Occipital lobe (tissue), 3 donors: ENCODE measurements at places on chromosomes 2 and 18.

- DNase-seq: no peak
Measured at GRCh38 chr18:48985161-48985560, 34.4 kb upstream of the SMAD7 start.

- DNase-seq: no peak
Measured at GRCh38 chr2:231223001-231223375, 24.6 kb downstream of the ARMC9 start.

DNA sequence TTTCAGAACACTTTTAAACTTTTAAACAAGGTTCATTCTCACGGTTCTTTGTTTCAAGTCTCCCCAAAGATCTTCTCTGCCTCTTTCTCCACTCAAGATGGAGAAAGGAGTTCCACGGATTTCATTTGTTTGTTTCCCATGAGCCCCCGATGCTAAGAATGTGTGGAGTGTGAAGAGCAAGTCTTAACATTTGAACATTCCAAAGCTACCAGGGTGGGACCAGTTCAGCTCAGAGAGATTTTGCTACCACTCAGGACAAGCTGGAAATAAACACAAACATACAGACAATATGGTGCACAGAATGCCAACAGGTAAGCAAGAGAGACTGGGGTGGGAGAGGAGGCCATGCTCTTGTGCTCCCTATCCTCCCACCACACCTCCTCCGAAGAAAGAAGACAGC, 56.7 kb downstream of the SPRED2 start:
- no peak for DNase-seq

DNA sequence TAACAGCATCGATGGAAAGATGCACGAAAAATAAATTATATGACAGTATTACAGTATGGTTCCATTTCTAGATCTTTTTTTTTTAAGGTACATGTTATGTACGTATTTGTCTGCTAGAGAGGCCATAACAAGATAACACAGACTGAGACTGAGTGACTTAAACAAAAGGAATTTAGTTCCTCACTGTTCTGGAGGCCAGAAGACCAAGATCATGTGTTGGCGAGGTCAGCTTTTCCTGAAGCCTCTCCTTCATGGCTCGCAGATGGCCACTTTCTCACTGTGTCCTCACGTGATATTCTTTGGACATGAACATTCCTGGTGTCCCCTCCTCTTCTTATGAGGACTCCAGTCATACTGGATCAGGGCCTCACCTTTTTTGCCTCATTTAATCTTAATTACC, 177.4 kb downstream of the CAPN13 start:
- DNase-seq: no peak

- DNase-seq: no peak
Measured at GRCh38 chr2:54546923-54547720, 91.0 kb downstream of the SPTBN1 start.

- no peak for DNase-seq
Measured at GRCh38 chr2:3025261-3025660, 352.4 kb downstream of the EIPR1 start.

DNA sequence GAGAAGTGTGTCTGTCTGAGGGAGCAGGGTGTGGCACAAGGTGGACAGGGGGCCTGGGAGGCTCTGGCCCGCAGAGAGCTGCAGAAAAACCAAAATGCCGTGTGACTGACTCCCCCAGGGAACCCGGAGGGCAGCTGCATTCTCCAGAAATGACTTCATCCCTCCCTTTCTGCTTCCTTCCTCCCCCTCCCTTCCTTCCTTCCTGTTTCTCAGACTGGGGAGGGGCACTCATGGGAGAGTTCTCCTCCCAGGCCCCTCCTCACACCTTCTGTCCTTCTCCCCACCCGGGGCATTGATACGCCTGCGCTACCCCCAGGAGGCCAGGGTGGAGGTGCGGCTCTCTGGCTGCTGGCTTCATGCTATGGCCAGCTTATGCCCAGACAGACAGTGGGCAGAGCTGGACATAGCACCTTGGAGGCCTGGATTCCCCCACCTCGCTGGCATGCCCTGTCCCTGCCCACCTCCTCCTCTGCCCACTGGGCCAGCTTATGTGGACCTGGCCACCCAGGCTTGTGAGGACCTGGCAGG, 8.2 kb upstream of the GPR17 start:
- DNase-seq: no peak

GRCh38 chr2:115165529-115166109, 723.2 kb downstream of the DPP10 start:
- DNase-seq: peak; percentile 4

- DNase-seq: no peak
Measured at GRCh38 chr2:232878855-232879617, 9.0 kb downstream of the SNORC start.

- no peak for DNase-seq
Measured at GRCh38 chr18:33495278-33495677, 54.8 kb upstream of the CCDC178 start.

DNA sequence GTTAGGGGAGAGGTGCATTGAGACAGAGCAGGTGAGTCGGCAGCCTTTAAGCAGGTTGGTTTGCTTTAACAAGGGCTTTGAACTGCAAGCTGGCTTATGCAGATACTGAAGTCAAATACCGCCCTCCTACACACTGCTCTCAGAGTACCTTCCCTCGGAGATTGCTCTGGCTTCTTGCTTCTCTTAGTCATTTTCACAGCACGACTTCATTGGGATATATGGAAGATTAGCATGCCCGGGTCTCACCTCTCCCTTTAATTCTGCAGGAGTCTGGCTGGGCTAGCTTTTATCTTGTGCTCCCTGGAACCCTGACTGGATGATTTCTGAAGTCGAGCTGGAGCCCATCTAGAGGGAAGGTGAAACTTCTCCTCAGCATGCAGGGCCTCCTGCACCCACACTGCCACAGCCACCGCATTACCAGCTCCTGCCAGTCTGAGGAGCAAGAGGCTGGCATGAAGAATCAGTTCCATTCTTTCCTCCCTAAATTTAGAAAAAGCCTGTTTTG, 395.5 kb upstream of the HNRNPA3 start:
- DNase-seq: no peak

DNA sequence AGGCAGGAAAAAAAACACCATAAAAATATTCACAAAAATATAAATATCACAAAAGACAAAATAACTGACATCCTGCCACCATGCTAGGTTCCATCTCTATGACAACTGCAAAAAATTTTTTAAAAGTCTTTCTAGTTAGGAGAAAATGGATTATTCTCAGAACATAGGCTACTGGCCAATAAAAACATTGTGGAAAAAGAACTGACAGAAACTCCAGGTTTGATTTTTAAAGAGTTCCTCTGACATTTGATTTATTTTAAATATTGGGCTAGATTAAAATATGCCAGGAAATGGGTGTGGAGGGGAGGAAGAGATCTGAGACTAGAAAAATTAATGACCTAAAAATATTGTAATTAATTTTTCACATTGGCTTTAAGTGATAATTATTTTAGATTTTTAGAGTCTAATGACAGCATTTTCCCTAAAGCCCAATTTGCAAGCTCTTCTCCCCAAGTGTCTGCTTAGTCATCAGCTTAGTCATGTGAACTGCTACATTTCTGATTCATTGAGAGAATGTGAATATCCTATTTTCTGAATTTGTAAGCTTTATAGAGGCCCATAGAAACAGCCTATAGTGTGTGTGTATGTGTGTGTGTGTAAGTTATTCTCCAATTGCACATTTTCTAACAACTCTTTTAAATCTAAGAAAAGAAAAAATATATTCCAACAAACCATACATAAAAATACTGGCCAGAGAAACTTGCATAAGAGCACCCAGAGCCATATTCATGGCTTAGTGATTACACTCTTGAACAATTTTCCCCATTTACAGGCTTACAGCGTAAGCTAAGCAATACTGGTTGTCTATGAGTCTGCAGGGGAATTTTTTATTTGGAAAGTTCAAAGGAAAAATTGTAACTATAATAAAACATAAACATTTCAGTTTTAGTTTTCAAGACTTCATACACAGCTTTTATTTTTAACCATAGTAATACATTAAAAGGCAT, 48.4 kb downstream of the TMEFF2 start:
- no peak for DNase-seq

DNA sequence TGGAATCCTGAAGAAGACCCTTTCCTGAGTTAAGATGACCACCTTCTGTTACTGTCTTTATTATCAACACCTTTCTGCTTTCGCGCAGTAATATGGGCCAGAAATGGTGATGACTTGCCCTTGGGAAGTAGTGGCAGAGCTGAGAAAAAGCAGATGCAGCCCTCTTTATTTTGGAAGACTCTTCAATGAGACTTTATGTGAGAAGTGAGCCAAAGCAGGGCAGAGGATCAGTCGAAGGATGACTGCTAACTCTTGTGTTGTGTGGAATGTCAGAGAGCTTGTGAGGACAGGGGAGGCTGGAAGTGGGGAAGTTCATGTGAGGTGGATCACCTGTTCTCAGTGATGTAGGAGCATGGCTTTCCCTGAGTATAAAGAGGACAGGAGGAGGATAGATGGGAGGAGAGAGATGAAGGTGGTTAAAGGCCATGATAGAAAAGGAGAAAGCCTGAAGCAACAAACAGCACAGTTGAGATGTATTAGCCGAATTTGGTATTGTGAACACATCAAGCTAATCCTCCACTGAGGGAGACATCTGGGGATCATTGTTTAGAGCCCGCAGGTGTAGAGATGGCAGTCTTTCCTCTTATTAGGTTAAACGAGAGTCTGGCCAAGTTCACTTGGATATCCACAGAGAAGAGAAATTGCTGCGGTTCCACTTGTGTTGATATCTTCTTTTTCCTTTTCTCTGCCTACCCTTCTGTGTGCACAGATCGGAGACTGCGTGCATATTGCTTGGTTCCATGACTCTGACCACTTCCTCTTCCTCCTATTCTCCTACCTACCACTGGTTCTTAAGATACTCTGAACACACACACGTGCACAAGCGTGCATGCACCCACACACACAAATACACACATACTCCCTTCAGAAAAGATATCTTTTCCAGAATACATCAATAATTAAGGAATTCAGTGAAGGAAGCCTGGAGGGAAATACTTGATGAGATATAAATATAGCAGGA, 67.4 kb downstream of the SLC9A2 start:
- no peak for DNase-seq

DNA sequence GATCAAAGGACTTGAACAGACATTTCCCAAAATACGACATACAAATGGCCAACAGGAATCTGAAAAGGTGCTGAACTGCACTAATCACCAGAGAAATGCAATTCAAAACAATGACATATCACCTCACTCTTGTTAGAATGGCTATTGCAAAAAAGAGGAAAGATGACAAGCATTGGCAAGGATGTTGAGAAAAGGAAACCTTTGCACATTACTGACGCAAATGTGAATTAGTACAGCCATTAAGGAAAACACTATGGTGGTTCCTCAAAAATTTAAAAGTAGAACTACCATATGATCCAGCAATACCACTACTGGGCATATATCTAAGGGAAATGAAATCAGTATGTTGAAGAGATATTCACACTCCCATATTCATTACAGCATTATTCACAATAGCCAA, 57.7 kb upstream of the ASPRV1 start:
- no peak for DNase-seq

- no peak for DNase-seq
Measured at GRCh38 chr2:131584940-131585339, 57.3 kb downstream of the CCDC74A start.

DNA sequence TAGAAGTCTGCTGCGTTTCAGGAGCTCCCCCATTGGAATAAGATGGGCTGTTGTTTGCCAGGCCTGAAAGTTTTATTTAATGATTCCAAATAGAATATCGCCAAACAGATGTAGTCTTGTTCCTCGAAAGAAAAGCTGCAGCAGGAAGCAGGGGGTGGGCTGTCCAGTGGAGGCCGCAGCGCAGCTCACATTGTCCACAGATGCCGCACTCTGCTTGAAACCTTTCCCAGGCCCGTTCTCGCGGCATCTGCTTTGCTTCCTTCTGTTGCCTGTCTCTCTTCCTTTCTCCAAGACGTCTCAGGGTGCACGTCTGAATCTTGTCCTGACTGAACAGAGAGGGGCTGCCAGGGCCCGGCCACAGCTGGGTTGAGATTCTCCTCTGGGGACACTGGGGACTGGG, 12.4 kb upstream of the IGFBP2 start:
- no peak for DNase-seq

- DNase-seq: peak; percentile 46
Measured at GRCh38 chr2:46490521-46491141, 11.3 kb downstream of the TMEM247 start.

- no peak for DNase-seq
Measured at GRCh38 chr2:68857202-68857845, 13.9 kb downstream of the BMP10 start.

- DNase-seq: no peak
Measured at GRCh38 chr2:17401096-17401495, 117.1 kb downstream of the RAD51AP2 start.

GRCh38 chr2:1758171-1758570, 13.9 kb upstream of the PXDN start:
- no peak for DNase-seq

- DNase-seq: no peak
Measured at GRCh38 chr2:227404585-227405271, 17.0 kb upstream of the SCYGR1 start.

GRCh38 chr2:121776885-121777698, 21.6 kb downstream of the TSN start:
- no peak for DNase-seq

- no peak for DNase-seq
Measured at GRCh38 chr2:1930376-1930775, 186.1 kb upstream of the PXDN start.

DNA sequence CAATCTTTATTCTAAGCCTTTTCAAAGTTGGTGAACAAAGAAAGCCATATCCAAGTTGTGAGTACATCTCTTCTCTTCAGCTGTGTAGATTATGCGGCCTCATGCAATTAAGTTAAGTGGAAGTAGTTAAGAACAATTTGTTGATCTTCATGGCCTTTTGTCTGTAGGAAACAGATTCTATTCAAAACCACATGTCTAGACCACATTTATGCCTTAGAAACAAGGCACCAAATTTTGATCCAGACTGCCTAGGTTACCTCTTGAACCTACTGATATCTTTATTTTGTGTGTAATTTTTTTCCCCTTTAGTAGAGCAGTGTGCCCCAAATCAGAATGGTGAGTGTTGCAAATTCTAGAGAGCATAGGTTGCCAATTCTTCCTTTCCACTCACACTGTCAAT, 101.6 kb upstream of the CERS6 start:
- no peak for DNase-seq

- peak; percentile 52 for DNase-seq
Measured at GRCh38 chr2:241925821-241926441, 56.4 kb downstream of the RTP5 start.
